ENCODE measurements at places on chromosomes 11 and 22.

DNA sequence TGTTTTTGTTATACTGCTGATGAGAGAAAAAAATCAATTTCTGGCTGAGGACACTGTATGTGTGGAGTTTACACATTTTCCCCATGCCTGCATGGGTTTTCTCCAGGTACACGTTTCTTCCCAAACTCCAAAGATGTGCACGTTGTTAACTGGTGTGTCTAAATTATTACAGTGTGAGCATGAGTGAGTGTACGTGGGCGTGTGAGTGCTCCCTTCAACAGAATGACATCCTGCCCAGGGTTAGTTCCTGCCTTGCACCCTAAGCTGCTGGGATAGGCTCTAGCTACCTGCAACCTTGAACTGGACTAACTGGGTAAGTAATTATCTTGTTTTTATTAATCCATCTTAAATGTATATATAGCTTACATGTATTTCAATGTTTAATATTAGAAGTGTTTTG is 5.5 kb downstream of the NPAT start:
- no peak for DNase-seq

- DNase-seq = no peak
Observed at GRCh38 chr22:47776329-47776728, 1013.9 kb downstream of the TBC1D22A start.

- DNase-seq = no peak
Observed at GRCh38 chr11:45761659-45762058, 43.3 kb upstream of the SLC35C1 start.

GRCh38 chr11:61362542-61362875 is 335 bp downstream of the TMEM138 start:
- no peak for DNase-seq

GRCh38 chr11:33268945-33269540 is 11.9 kb downstream of the HIPK3 start:
- DNase-seq = no peak

DNA sequence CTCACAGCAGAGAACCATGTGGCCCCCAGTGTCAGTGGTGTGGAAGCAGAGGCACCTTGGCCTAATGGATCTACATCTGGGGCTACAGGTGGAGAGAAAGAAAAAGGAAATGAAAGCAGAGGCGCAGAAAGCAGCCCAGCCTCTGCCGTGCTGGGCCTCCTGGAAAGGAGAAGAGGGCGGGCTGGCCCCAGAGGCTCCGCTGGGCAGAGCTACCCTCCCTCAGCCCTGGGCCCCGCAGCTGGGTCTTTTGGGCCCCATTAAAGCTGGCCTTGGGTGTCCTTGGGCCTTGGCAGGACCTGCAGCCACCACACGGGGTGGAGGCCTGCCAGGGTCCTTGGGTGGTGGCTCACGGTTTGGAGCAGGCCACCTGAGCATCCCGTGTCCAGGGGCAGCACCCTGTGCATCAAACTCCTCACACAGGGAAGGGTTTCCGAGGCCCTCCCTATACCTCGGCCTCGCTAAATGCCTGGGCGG is 31.6 kb upstream of the GAL start:
- DNase-seq = no peak

DNA sequence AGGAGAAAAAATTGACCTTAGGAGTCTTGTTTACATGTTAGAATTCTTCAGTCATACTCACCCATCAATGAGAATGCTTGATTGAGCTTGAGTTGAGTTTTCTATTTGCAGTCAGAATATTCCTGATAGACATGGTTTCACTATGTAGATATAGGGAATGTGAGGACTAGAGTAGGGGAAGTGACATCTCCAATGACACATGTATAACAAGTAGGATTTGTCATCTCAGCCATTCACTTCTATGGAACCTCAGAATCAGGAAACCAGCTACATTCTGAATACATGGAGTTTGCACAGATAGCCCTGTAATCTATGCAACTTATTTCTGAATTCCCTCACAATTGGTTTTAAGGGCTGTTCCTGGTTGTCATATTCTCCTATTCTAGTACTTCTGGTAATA is 20.1 kb upstream of the OR9Q1 start:
- DNase-seq = no peak

DNA sequence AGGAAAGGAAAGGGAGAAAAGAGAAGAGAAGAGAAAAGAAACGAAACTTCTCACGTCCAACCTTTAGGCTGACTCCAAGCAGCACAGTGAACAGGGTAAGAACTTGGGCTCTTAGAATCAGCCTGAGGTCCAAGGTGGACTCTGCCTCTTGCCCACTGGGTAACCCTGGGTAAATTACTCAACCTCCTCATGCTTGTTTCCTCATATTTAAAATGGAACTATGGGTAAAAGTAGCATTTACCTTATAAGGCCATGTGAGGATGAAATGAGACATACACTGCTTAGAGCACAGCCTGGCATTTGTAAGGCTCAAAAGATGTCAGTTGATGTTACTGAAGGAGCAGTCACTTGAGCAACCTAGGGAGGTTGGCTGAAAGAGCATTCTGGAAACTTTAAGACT is 107.9 kb downstream of the C11orf58 start:
- DNase-seq = no peak

DNA sequence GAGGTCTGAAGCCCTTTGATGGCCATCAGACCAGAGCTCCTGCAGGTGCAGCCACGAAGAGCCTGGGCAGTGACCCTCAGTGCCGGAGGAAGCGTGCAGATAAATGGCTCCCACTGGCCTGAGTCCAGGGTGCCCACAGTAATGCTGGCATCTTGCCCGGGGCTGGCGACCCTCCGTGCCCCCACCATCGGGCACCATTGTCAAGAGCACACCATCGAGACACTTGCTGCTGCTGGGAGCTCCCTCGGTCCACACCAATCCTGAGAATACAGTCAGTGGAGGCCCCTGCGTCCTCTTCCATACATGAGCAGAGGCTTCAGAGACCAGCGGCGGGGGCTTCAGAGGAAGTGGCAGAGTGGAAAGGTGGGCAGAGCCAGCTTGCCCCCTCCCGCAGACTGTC is 1448.3 kb downstream of the BRD1 start:
- DNase-seq = no peak

GRCh38 chr11:34064291-34064690 is 12.8 kb downstream of the CAPRIN1 start:
- DNase-seq = no peak

DNA sequence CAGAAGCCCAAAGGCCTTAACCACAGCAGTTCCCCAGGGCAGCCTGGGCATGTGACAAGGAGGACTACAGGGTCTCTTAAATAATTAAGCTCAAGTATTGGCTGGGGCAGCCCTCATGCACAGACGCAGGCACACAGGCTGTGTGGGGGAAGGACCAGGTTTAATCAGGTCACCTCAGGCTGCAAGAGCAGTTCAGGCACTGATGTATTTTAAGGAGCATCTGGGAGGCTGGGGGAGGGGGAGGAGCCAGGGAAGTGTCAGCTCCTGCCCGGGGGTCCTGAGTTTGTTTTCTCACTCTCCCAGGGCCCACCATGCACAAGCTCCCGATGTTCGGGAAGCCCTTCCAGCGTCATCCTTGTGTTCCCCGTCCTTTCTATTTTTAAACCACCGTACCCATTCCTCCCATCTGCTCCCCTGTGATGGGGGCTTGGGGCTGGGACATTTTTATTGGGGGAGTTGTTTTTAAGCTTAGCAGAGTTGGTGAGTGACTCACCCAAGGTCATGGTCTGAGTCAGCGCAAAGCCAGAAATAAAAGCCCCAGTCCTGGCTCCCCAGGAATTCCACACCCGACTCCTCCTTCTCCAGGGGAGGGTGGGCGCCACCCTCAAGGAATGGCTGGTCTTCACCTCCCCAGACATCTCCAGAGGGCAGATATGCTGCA is 2.4 kb downstream of the CSDC2 start:
- DNase-seq = no peak

- no peak for DNase-seq
Observed at GRCh38 chr22:32073823-32074380, 30.8 kb downstream of the SLC5A1 start.

- no peak for DNase-seq
Observed at GRCh38 chr11:119479685-119480275, 56.8 kb upstream of the THY1 start.

- no peak for DNase-seq
Observed at GRCh38 chr22:42939941-42940653, 74.9 kb downstream of the PACSIN2 start.

GRCh38 chr11:43376065-43376464 is 17.3 kb downstream of the TTC17 start:
- no peak for DNase-seq

GRCh38 chr22:39360674-39361413 is 11.1 kb downstream of the SYNGR1 start:
- no peak for DNase-seq

DNA sequence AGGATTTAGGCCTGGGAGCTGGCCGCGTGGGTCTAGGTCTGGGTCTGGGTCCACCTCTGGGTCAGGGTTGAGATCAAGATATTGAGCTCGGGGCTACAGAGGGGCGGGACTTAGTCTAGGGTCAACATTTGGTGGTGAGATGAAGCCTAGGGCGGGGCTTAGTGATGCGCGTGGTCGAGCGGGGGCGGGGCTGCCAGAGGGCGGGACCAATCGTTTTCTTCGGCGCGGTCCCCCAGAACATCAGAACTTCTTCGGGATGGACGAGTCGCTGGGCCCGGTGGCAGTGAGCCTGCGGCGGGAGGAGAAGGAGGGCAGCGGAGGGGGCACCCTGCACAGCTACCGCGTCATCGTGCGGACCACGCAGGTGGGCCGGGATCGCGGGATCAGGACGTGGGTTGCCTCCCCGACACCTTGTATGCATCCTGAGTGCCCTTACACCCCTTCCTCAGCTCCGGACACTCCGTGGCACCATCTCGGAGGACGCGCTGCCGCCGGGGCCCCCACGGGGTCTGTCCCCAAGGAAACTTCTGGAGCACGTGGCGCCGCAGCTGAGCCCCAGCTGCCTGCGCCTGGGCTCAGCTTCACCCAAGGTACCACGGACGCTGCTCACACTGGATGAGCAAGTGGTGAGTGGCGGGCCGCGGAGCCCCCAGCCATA is 4.2 kb downstream of the SIPA1 start:
- no peak for DNase-seq

DNA sequence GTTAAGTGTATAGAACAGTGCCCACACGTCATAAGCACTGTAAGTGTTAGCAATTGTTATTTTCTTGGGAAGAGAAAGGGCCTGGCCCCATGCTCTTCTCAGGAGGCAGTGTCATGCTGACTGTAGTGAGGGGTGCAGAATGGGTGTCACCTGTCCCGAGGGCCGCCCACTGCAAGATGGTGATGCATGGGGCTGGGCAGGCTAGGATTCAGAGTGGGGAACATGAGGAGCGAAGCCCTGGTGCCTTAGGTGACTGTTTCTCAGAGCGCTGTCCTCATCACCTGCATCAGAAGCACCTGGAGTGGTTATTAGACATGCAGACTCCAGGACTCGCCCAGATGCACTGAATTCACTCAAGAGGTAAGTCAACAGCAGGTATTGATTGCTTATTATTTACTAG is 101.0 kb upstream of the PARVA start:
- no peak for DNase-seq

DNA sequence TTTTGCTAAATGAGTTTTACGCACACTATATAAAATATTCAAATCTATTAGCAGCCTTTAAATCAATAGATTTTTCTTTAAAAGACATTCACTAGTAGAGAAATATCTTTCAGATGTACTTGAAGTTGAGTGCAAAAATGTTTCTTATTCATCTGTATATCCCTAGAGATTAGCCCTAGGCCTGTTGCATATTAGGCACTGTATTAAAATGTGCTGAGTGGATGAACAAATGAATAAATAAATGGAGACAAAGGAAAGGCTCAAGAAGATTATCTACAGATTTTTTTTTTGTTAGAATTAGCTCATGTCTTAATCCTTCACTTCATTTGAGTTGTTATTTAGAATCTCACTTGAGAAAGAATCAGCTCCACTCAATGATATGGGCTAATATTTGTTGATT is 12.0 kb upstream of the MMP13 start:
- DNase-seq = no peak

- DNase-seq = no peak
Observed at GRCh38 chr22:28703436-28703835, 23.8 kb upstream of the TTC28 start.

DNA sequence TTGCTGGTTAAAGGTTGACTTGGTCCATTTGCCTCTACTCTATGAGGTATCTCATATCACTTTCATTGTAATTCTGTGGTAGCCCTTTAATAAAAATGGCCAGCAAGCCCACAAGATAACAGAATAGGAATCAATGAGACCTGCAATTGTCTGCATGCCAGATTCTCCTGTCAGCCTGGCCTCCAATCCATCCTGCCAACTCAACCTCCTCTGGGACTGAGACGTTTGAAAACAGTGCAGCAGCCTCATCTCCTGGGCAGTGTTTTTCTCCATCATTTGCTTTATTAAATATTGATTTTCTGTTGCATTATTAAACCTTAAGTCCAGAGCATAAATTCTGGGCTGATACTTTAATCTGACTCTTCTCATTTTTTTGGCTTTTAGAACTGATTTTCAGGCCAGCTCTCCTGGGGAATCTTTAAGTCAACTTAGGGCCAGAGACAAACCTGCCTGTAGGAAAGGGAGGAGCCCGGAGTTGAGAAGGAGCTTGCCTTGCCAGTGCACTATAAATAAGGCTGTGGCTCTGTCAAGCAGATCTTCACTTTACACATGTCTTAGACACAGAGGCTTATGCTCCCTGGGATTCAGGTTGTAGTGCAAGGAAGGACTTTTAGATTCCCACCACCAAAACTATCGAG is 798.0 kb downstream of the NTM start:
- no peak for DNase-seq

GRCh38 chr11:11071486-11071885 is 213.6 kb upstream of the ZBED5 start:
- no peak for DNase-seq

DNA sequence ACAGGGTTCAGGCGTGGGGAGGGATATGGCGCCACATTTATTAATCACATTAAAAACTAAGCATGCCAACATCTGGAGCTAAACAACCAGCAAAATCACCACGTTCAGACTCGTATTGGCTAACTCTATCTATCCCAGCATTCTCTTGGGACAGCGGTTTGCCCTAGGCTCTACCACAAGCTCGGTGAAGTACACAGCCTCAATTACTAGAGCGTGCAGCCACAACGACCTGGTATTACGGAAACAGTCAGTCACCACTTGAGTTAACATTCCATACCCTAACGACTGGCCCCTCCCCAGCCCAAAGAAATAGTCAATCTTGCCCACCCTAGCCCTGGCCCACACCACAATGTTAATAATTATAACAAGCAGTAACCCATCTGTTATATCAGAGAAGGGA is 32.1 kb downstream of the APOL5 start:
- DNase-seq = no peak
